ENCODE measurements at places on chromosomes 7 and 10.

GRCh38 chr7:107467972-107468371 is 1.9 kb upstream of the GPR22 start:
- no peak for DNase-seq

GRCh38 chr10:61329854-61330253 is 123.3 kb downstream of the TMEM26 start:
- DNase-seq, result no peak

GRCh38 chr10:128693493-128694131 is 567.4 kb upstream of the MKI67 start:
- peak; percentile 51 for DNase-seq

DNA sequence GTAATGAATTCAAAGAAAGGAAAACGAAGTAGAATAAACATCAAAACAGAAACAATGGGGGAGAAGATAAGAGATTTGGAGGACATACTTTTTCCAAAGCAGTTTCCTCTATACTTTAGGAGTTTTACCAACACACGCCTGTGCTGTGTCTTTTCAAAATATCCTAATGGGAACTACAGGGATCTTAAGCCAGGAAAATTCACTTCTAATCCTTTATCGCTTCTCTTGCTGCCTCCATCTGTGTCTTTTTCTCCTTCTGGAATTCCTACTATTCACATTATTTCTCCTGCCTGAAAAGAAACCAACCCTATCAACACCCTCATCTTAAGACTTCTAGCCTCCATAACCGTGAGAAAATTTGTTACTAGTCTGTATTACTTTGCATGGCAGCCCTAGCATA is 6.8 kb downstream of the HNRNPF start:
- DNase-seq, result no peak

DNA sequence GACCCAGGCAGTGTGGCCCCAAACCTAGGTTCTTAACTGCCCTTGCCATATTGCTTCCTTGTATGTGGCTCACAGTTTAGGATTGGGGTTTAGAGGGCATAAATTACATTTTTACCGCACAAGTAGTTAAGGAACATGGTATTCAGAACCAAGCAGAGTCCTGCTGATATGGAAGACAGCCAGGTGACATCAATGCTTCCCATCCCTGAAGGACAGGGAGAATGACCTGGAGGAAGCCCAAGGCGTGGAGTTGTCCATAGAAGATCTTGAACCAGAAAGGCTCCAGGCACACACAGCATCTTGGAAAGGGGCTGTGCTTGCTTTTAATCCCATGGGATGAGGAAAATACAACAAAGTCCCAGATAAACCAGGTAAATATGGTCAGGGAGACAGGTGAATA is 48.3 kb downstream of the ATXN7L1 start:
- DNase-seq, result no peak
